ENCODE measurements at places on chromosomes 6 and 20. TPM values are rescaled to one million over a fixed set of nuclear protein-coding genes. Genes with fewer than 3 reads are reported as not detected.

The LGSN gene
- total RNA-seq: not detected

DNA sequence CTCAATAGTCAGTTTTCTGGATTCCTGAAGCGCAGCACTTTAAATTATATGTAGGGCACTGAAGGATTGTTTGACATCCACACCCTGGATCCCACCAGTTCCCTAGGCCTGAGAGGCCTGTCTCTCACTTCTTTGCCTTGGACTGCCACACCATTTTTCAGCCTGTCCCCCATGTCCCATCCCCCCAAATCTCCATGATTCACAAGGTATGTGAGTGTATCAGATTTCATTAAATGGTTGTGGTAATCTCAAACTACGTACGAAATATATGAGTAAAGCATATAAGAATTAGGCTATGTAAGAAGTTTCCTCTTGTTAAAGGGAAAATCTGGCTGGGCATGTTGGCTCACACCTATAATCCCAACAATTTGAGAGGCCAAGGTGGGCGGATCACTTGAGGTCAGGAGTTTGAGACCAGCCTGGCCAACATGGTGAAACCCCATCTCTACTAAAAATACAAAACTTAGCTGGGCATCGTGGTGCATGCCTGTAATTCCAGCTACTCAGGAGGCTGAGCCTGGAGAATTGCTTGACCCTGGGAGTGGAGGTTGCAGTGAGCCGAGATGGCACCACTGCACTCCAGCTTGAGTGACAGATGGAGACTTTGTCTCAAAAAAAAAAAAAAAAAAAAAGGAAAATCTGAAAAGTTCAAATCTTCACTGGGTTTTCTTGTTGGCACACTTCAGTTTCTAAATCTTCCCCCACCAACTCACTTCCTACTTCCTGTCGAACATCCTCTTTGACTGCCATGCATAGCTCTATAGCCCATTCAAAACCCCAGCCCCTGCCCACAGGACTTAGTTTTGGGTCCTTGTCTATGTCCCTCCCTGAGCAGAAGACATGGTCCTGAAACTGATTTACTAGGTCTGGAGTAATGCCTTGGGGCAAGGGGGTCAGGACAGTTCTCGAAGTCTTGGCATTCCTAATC is 97.3 kb upstream of the SHLD1 start:
- H3K27me3 ChIP-seq: no peaks in the 10 kb centered on the region
- H3K27ac ChIP-seq: no peak overlapping the region
- H3K4me1 ChIP-seq: peaks cover 28% of the 10 kb centered on the region
- H3K4me3 ChIP-seq: no peak overlapping the region
- H3K36me3 ChIP-seq: no peaks in the 10 kb centered on the region

- no peaks in the 10 kb centered on the region for H3K27me3 ChIP-seq
- H3K27ac ChIP-seq: no peak overlapping the region
- peaks cover 16% of the 10 kb centered on the region for H3K4me1 ChIP-seq
- no peak overlapping the region for H3K4me3 ChIP-seq
These were observed 68.6 kb downstream of the ABHD12 start for GRCh38 chr20:25321991-25322390.

GRCh38 chr6:148375401-148375800 is 32.8 kb downstream of the SASH1 start:
- H3K27me3 ChIP-seq: no peaks in the 10 kb centered on the region
- H3K4me3 ChIP-seq: no peak overlapping the region
- no peak for DNase-seq
- no peak overlapping the region for H3K27ac ChIP-seq

GRCh38 chr6:147057188-147057587 is 147.0 kb upstream of the STXBP5 start:
- no peak for DNase-seq
- H3K27ac ChIP-seq: no peak overlapping the region
- no peaks in the 10 kb centered on the region for H3K27me3 ChIP-seq

- no peaks in the 10 kb centered on the region for H3K36me3 ChIP-seq
- no peaks in the 10 kb centered on the region for H3K27me3 ChIP-seq
- no peak overlapping the region for H3K4me3 ChIP-seq
- H3K4me1 ChIP-seq: no peaks in the 10 kb centered on the region
These were observed 131.5 kb downstream of the TFAP2C start for GRCh38 chr20:56760610-56761009.

The CARMIL1 gene
- total RNA-seq: 12.5 TPM
